ENCODE measurements at places on chromosomes 1 and 21. TPM values are rescaled to one million over a fixed set of nuclear protein-coding genes. Genes with fewer than 3 reads are reported as not detected.

ZBTB37 gene
- total RNA-seq = 4.6 TPM

SPATA1 gene
- total RNA-seq = not detected

GUCA2B gene
- not detected for total RNA-seq

HSD11B1 gene
- total RNA-seq = not detected

CHI3L1 gene
- 0.12 TPM for total RNA-seq

AKIRIN1 gene
- 46.7 TPM for total RNA-seq

HENMT1 gene
- 3.0 TPM for total RNA-seq
